ENCODE measurements at places on chromosomes 2 and 18.

GRCh38 chr2:12303181-12304030, 413.3 kb upstream of the TRIB2 start:
- no peak for DNase-seq

GRCh38 chr2:155309483-155309882, 611.0 kb downstream of the KCNJ3 start:
- DNase-seq: no peak

- DNase-seq: no peak
Measured at GRCh38 chr2:214801768-214802397, 7.6 kb downstream of the BARD1 start.

DNA sequence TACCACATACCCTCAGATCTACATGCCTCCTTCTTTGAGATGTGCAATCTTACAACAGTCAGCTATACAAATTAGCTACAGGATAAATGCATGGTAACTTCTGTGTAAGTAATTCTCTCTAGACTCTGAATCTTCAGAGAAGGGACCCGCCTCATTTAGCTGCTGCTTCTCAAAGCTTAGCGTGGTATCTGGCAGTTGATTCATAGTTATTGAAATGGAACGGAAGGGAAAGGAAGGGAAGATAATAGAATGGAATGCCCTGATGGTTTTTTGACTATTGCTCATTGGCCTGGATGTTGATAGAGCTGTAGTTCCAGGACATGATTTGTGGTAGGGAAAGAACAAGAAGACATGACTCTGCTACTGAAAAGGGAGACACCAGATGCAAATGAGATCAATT, 498.1 kb upstream of the CRIM1 start:
- no peak for DNase-seq

GRCh38 chr18:63683152-63683551, 19.6 kb upstream of the SERPINB11 start:
- no peak for DNase-seq

DNA sequence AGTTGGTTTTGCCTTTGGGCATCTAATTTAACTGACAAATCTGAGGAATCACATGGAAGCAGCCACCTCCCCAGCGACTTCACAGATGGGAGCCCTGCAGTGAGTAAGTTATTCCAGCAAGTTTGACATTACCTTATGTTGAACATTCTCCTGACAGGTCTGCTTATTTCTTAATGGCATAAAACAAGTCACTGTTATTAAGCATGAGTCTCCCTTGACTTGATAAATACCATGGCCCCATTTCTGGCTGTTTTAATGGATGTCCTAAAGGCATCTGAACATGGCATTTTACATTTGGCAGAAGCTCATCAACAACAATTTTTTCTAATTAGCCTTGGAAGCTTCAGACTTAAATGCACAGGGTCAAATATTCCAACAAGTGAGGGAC, 92.6 kb upstream of the CREB1 start:
- no peak for DNase-seq

All from stimulated activated CD8-positive, alpha-beta memory T cell treated with anti-CD3 and anti-CD28 coated beads, Interleukin-15, amount 100 ng/mL, for 24 hours (primary cell).